Activated CD8-positive, alpha-beta memory T cell treated with anti-CD3 and anti-CD28 coated beads, Interleukin-2, amount 10 ng/mL, durations not matched to agents 7 days and 5 days (primary cell): ENCODE measurements at places on chromosomes 7 and 10. TPM values are rescaled to one million over a fixed set of nuclear protein-coding genes. Genes with fewer than 3 reads are reported as not detected.

Gene GRID1
- not detected for total RNA-seq

Gene FIGNL1
- 40.6 TPM for total RNA-seq

Gene CFAP69
- not detected for total RNA-seq

Gene HTR7
- total RNA-seq: not detected

Gene AOAH
- total RNA-seq: 48.8 TPM

Gene FAM237B
- not detected for total RNA-seq

Gene CHRM2
- total RNA-seq: not detected

Gene ALOX5
- total RNA-seq: 1.9 TPM

Gene SHH
- total RNA-seq: not detected

Gene YAE1
- total RNA-seq: 10.5 TPM

Gene CTAGE8
- not detected for total RNA-seq

Gene FAM25G
- total RNA-seq: not detected

Gene TEX47
- not detected for total RNA-seq

Gene HKDC1
- 0.61 TPM for total RNA-seq

Gene SLC25A13
- 10.4 TPM for total RNA-seq

Gene WNT2
- total RNA-seq: not detected

Gene TMEM176A
- total RNA-seq: not detected

Gene SNCG
- total RNA-seq: not detected

Gene GIMAP1
- 6.8 TPM for total RNA-seq

Gene TBX20
- total RNA-seq: not detected

Gene NKX1-2
- total RNA-seq: not detected

Gene HTRA1
- not detected for total RNA-seq

Gene GTF2IRD1
- 0.20 TPM for total RNA-seq

Gene CCL24
- not detected for total RNA-seq

Gene NRBF2
- 25.2 TPM for total RNA-seq

Gene SH2D4B
- 0.09 TPM for total RNA-seq

Gene TMEM139
- total RNA-seq: 0.41 TPM

Gene ZNF722
- not detected for total RNA-seq

Gene TRIM73
- 4.4 TPM for total RNA-seq

Gene UNCX
- not detected for total RNA-seq

Gene SFRP4
- not detected for total RNA-seq

Gene TMEM248
- total RNA-seq: 90.2 TPM
